ENCODE measurements at places on chromosomes 2 and 18.

GRCh38 chr2:86485103-86485502, 43.9 kb downstream of the KDM3A start:
- no peak for DNase-seq

GRCh38 chr18:27017901-27018500, 152.5 kb upstream of the AQP4 start:
- DNase-seq = no peak

- DNase-seq = no peak
Observed at GRCh38 chr18:3605486-3605952, 155.5 kb downstream of the TGIF1 start.

DNA sequence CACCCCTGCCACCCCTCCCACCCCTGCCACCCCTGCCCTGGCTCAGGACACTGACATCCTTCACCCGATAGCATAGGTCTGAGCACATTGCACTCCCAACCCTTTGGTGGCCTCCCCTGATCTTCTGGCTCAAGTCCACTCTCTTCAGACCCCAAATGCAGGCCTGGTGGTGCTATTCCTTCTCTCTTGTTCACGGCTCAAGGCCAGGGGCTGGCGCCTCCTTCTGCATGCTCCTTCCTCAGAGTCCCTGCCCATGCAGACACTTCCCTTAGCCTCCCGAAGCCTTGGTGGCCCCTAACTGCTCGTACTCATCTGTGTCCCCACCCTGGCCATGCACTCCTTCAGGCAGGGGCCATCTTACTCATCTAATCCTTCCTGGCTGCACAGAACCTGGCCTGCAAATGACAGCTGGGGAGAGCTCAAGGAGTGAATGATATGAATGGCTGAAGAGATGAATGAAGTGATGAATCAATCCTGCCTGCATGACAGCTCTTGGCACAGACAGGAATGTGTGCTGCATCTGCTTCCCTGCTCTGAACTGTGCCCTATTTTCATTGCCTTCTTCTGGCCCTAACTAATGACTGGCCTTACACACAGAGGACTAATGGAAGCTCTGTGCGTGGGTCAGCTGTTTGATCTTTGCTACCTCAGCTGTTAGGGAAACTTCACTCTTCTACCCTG, 290.8 kb downstream of the DYSF start:
- DNase-seq = no peak

GRCh38 chr2:190435031-190435670, 27.0 kb downstream of the MFSD6 start:
- DNase-seq = no peak

GRCh38 chr2:197308585-197308984, 2.0 kb downstream of the ANKRD44 start:
- no peak for DNase-seq

GRCh38 chr2:164960159-164960558, 4.8 kb upstream of the SLC38A11 start:
- no peak for DNase-seq

- no peak for DNase-seq
Observed at GRCh38 chr2:59322005-59322404, 1080.9 kb upstream of the FANCL start.

GRCh38 chr18:24656551-24657443, 196.4 kb downstream of the HRH4 start:
- DNase-seq = no peak

DNA sequence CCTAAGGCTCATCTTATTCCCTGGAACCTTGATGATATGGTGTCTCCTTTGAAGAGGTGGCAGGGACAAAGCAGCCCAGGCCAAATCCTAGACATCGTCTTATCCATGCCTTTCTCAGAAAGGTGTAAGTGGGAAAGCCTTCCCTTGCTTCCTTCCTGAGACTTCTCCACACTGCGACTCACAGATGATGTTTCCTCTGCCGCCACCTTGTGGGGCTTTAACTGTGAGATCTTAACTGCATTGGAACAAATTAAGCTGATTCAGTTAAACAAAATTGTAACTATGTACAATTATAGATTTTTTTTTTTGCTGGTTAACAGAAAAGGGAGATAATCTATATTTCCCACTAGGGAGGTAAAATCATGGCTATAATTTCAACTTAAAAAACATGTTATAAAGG, 10.0 kb upstream of the GCA start:
- no peak for DNase-seq

- no peak for DNase-seq
Observed at GRCh38 chr2:152620985-152621384, 96.3 kb downstream of the PRPF40A start.

GRCh38 chr18:58653814-58654509, 17.3 kb upstream of the MALT1 start:
- no peak for DNase-seq

DNA sequence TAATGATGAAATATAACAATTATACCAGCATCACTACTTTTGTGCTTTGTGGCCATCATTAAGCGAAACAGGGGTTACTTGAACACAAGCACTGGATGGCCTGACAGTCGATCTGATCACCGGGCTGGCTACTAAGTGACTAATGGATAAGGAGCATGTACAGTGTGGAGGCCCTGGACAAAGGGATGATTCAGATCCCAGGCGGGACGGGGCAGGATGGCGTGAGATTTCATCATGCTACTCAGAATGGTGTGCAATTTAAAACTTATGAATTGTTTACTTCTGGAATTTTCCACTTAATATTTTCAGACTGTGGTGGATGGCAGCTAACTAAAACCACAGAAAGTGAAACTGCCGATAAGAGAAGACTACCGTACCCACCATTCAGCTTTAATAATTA, 7.0 kb upstream of the CLIP4 start:
- DNase-seq = no peak

- DNase-seq = no peak
Observed at GRCh38 chr2:126720638-126721037, 64.7 kb downstream of the GYPC start.

- no peak for DNase-seq
Observed at GRCh38 chr2:200507179-200507578, 2.7 kb downstream of the KCTD18 start.

DNA sequence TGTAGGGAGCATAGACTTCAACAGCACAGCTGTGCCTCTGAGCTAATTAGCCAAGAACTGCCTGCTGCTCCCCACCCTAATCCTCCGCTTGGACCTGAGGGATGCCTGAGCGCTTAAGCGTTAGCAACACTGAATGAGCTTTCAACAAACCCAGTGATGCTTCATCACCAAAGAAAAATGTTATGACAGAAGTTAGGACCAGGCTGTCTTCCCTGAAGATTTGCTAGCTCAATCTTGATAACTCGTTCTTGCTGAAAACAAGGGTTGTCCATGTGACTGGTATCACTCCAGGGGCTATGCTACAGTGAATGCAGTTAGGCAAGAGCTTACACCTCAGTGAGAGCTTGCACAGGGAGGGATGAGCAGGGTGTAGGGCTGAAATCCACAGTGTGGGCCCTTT, 190.7 kb upstream of the SIX2 start:
- DNase-seq = no peak

DNA sequence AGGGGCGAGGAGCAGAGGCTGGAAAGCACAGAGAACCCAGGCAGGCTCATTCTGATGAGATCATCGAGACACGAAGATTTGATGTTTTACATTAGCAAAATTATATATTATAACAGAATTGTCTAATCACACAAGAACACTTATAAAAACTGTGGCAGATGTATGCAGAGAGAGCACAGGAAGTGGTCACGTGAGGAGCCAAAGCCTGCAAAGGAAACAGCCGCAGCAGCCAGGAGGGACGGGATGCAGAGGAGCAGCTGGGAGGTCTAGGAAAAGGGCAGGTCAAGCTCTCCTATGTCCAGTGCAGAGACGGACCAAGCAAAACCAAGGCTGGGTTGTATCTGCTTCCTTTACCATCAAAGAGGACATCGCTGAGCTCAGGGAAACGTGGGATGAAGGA, 355.1 kb upstream of the MYT1L start:
- no peak for DNase-seq

- no peak for DNase-seq
Observed at GRCh38 chr2:12928197-12928774, 211.6 kb downstream of the TRIB2 start.

GRCh38 chr2:168635065-168635577, 167.3 kb upstream of the NOSTRIN start:
- DNase-seq = no peak

GRCh38 chr2:153939124-153939796, 67.5 kb downstream of the GALNT13 start:
- DNase-seq = no peak

DNA sequence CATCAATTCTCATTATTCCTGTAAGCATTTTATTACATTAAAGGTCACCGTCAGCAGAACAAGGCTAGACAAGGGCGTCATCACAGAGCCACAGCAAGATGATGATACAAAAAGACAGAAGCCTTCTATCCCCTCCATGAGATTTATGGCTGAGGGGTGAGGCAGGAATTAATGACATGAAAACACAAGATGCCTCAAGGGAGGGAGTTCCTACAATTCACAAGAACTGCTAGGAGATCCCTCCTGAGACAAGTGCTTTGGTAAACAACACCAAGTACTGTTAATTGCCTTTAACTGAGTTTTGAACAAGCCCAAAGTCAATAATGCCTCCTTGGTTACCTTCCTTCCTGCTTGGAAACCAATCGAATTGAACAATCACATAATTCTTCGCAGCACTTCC, 14.1 kb downstream of the ADD2 start:
- no peak for DNase-seq

- DNase-seq = no peak
Observed at GRCh38 chr2:39666491-39667101, 879 bp downstream of the TMEM178A start.

DNA sequence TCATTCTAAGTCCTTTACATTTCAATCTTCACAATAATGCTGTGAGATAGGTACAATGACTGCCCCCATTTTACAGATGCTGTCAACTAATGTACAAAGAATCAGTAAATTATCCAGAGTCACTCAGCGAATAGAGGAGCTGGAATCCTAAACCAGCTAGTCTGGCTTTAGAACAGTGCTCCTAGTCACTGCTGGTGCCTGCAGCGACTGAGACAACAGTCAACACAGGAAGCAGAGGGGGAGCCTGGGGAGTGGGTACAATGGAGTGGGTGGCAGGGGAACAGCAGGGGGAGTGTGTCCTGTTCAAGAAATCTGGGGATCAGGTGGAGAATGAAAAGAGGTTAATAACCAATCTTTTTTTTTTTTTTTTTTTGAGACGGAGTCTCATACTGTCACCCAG, 37.3 kb downstream of the CCDC93 start:
- no peak for DNase-seq

GRCh38 chr18:12657684-12658425, at the start of gene SPIRE1:
Gene SPIRE1, minus strand, starts transcription at chr18:12658107. Its CDS starts 241 bp downstream, at chr18:12657866.
- peak; percentile 9 for DNase-seq

DNA sequence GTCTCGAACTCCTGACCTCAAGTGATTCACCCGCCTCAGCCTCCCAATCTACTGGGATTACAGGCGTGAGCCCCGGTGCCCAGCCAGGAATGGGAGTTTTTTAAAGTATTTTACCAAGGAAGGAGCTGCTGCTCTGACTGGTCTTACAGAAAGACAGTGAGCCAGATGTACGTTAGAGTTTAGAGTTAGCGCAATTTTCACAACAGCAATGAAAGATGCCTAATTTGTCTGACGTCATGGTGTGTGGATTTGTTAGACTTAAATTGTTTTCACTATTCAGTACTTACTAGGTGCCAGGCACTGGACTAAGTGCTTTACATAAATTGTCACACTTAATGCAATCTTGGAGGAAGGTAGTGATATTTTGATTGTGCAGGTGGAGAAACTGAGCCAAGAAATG, 12.4 kb upstream of the RPL37A start:
- no peak for DNase-seq

DNA sequence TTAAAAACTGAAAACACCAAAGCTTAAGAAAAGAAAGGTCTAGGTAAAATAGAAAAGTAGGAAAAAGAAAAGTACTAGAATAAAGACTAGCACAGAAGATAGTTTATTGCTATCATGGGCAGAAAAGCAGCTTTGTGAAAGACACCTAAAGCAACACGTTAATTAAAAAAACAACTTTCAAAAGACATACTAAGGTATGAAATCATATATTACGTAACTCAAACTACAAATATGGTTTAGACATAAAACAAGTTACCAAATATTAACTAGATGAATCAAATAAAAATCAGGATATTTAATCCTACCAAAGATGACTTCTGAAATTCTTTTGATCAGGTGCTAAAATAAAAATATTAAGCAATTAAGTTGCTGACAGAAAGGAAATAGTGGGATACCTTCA, 30.3 kb downstream of the RTTN start:
- DNase-seq = no peak

GRCh38 chr2:184530239-184530638, 68.1 kb upstream of the ZNF804A start:
- DNase-seq = no peak

Measured in stimulated activated CD8-positive, alpha-beta memory T cell treated with anti-CD3 and anti-CD28 coated beads, Interleukin-15, amount 100 ng/mL, for 48 hours (primary cell).